GM19239 (cell line): ENCODE measurements at places on chromosomes 13 and 19.

- no peak for DNase-seq
Observed at GRCh38 chr13:25992076-25992475, 59.7 kb downstream of the SHISA2 start.

DNA sequence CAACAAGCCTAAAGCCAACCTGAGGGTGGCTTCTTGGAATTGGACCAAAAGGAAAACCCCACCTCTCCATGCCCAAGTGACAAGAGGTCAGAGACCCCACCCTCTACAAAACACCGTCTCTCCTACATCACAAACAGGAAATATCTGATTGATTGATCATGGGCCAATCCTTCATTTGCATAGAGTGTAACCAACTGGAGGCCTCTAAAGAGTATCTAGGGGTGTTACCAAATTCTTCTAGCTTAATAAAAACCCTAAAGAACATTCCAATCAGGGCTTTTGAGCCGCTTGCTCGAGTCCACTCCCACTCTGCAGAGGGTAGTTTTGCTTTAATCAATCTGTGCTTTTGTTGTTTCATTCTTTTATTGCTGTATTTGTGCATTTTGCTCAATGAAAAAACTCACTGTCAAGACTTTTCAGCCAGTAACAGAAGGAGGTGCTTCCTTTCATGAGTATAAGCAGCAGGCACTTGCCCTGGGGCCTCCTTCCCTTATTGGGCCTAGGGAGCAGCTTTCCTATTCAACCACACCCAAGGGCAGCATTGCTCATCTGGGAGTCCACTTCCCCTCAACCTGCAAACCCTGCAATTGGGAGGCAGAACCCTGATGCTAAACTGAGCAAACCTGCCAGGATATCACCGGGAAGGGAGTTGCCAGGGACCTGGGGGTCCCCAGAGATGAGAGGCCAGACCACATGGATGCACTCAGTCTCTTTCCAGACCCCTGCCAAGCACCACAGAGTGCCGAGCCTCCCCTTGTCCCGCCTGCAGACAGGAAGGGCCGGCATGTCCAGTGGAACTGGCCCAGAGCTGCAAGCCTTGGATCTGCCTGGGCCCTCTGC is 154.3 kb upstream of the VSTM2B start:
- no peak for DNase-seq

- no peak for DNase-seq
Observed at GRCh38 chr13:24116131-24116530, 44.4 kb upstream of the SPATA13 start.

GRCh38 chr19:4923276-4923747 is 14.0 kb downstream of the UHRF1 start:
- DNase-seq = no peak

DNA sequence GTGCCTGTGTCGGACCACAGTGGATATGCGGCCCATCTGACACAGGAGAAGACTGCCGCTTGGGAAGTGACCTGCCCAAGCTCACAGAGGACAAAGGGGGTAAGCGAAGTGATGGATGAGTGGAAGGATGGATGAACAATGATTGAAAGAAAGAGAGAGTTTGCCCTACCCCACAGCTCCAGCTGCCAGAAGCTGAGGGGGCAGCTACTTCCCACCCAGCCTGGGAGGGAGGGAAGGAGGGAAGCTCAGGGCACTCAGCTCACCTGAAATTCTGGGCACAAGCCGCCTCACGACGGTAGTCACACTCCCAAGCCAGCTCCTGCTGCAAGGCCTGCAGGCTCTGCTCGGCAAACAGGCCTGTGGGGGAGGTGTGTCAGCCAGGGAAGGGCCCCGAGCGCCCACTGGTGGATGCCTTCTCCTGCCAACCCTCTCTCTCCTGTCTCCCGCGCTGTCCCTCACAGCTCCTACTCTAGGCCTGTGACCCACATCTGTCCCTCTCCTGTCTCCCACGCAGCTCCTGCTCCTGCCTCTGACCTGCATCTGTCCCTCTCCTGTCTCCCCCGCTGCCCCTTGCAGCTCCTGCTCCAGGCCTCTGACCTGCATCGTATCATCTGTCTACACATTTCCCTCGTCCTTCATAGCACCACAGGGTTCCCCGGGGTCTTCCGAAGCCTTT is 12.0 kb upstream of the NUMBL start:
- no peak for DNase-seq

- DNase-seq = no peak
Observed at GRCh38 chr13:98809345-98809777, 56.9 kb upstream of the SLC15A1 start.

DNA sequence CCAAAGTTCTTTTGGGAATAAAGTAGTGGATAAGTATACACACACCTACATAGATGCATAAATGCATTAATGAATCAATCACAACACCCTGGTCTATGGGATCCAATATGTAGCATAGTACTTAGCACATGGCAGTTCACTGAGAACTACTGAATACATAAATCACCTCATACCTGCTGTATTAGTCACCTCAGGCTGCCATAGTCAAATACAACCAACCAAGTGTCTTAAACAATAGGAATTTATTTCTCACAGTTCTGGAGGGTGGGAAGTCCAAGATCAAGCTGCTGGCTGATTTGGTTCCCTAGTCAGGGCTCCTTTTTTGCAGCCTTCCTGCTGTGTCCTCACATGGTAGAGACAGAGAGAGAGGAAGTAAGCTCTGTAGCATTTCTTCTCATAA is 228.2 kb downstream of the NHLRC3 start:
- DNase-seq = no peak

- no peak for DNase-seq
Observed at GRCh38 chr13:94339116-94339687, 140.3 kb downstream of the DCT start.

GRCh38 chr13:112911285-112911701 is 57.7 kb upstream of the MCF2L start:
- DNase-seq = no peak

GRCh38 chr19:15449620-15450527 is at the start of gene WIZ:
WIZ (minus strand) TSS chr19:15449956; CDS start chr19:15448307, 1,649 bp downstream.
- peak; percentile 99 for DNase-seq

DNA sequence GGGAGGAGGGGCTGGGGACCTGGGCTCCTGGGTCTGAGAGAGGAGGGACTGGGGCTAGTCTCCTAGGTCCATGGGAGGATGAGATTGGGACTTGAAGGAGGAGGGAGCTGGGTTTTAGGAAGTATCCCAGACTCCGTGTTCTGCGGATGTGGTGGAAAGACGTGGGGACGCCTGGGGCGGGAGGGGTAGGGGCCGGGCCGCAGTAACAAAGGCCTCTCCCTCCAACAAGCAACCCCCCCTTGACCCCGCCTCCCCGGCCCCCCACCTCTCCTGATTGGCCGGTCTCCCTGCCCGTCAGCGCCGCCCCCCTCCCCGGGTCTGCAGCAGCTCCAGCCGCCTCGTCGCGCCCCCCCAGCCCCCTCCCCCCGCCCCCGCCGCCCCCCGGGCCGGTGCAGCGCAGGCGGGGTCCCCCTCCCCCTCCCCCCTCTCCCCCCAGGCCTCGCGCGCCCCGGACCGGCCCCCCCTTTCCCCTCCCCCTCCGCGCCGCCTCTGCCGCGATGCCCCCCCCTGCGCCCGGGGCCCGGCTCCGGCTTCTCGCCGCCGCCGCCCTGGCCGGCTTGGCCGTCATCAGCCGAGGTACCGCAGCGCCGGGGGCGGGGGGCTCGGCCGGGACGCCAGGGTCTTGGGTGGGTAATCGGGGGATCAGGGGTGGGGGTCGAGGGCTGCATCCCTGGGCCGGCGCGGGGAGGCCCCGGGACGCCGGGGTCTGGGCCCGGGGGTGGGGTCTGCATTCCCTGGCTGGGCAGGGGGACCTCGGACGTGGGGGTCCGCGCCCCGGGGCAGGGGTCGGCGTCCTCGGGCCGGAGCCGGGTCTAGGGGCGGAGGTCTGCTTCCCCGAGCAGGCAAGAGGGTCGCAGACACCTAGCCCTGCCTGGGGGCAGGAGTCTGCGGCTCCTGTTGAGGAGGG is at the start of gene IGLON5:
Gene IGLON5, plus strand, starts transcription at position 294 of the 907 bp plus-strand sequence. Its CDS starts 204 bp downstream, at position 498.
- DNase-seq = no peak

DNA sequence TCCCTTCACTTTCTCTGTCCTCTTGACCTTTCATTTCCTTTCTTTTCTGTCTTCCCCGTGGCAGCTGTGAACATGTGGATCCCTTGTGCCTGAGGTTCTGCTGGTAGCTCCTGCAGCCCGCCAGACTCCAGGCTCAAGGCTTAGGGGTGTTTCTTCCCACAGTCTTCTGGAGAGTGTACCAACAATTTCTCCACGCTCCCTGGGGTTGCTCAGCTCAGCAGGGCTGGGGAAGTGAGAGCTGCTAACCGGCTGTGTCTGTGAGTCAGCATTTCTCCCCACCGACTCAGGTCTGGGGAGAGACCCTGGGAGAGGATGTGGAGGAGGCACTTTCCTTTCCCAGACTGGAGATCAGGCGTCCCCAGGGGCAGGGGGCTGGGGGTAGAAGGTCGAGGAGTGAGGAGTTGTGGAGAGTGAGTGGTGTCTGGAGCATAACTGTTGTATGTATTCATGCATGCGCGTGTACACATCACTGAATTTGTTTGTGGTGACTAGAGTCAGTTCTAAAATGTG is 193.6 kb downstream of the KCNRG start:
- DNase-seq = no peak
